ENCODE measurements at places on chromosomes 13 and 19. TPM values are rescaled to one million over a fixed set of nuclear protein-coding genes. Genes with fewer than 3 reads are reported as not detected.

DNA sequence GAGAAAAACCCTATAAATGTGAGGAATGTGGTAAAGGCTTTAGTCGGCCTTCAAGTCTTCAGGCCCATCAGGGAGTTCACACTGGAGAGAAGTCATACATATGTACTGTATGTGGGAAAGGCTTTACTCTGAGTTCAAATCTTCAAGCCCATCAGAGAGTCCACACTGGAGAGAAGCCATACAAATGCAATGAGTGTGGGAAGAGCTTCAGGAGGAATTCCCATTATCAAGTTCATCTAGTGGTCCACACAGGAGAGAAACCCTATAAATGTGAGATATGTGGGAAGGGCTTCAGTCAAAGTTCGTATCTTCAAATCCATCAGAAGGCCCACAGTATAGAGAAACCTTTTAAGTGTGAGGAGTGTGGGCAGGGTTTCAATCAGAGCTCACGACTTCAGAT lies 11.7 kb downstream of the ZNF226 start:
- no peak overlapping the region for H3K27ac ChIP-seq
- H3K4me1 ChIP-seq, result no peaks in the 10 kb centered on the region
- peaks cover 62% of the 10 kb centered on the region for H3K36me3 ChIP-seq
- H3K4me3 ChIP-seq, result no peak overlapping the region
- DNase-seq, result no peak

DNA sequence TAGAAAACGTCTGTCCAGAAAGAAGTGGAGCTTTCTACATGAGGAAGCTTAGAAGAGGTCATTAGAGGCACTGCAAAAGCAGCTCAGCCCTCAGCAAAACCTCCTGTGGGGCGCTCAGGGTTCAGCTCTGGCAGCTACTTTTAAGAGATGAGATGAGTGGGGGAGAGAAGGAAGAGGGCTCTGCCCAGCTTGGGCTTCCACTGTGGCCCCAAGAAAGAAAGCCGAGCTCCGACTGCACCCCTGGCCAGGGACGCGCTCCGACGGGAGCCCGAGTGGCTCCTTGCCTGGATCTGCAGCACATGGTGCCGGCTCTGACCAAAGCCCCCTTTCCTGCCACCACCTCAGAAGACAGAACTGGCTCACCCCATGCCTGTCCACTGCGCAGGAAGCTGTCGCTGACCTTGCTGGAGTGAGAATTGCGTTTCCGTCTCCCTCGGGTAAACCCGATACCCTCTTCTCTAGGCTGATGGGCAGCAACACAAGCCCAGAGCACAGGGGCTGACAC lies 36.4 kb downstream of the NAXD start:
- H3K4me1 ChIP-seq, result no peaks in the 10 kb centered on the region
- DNase-seq, result no peak
- H3K4me3 ChIP-seq, result no peak overlapping the region
- H3K27ac ChIP-seq, result no peak overlapping the region
- no peaks in the 10 kb centered on the region for H3K27me3 ChIP-seq
- H3K36me3 ChIP-seq, result no peaks in the 10 kb centered on the region

- no peaks in the 10 kb centered on the region for H3K27me3 ChIP-seq
- DNase-seq, result no peak
- peak overlapping the region; percentile 25 for H3K4me3 ChIP-seq
- peaks cover 77% of the 10 kb centered on the region for H3K4me1 ChIP-seq
- H3K27ac ChIP-seq, result peak overlapping the region; percentile 91
- H3K36me3 ChIP-seq, result peaks cover 60% of the 10 kb centered on the region
Observed at GRCh38 chr19:15251010-15251748, 18.9 kb upstream of the EPHX3 start.

GPR12 gene
- total RNA-seq, result not detected

DNA sequence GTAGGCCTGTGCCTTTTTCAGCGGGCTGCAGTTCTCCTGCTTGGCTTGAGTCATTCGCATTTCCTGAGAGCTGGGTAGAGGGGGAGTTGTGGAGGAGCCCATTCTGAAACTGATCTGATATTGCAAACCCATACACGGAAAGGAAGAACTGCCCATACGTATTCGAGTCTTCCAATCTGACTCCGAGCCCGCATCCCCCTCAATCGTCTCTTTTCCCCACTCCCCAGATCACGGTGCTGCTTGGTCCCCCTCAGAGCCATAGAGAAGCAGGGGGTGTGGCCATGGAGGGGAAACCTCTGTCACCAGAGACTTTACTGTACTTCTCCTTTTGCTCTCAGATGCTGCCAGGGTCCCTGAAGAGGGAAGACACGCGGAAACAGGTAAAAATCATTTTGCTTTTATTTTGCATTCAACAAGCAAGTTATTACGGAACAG lies at the start of gene CD22:
TSS of gene CD22 (plus strand) at position 337 of the 435 bp plus-strand sequence. CDS start 2,854 bp downstream, outside the sequence.
- no peaks in the 10 kb centered on the region for H3K27me3 ChIP-seq
- H3K4me1 ChIP-seq, result no peaks in the 10 kb centered on the region
- no peak within 1 kb of the TSS for H3K27ac ChIP-seq
- H3K4me3 ChIP-seq, result no peak within 1 kb of the TSS
- no peaks in the 10 kb centered on the region for H3K36me3 ChIP-seq

- no peak overlapping the region for H3K27ac ChIP-seq
- peaks cover 22% of the 10 kb centered on the region for H3K4me1 ChIP-seq
Observed at GRCh38 chr13:114148521-114148855, 16.1 kb upstream of the RASA3 start.

- no peaks in the 10 kb centered on the region for H3K36me3 ChIP-seq
- DNase-seq, result peak; percentile 19
- H3K27me3 ChIP-seq, result no peaks in the 10 kb centered on the region
- H3K27ac ChIP-seq, result no peak overlapping the region
Observed at GRCh38 chr13:50668691-50669271, 174.7 kb downstream of the DLEU7 start.

ACTMAP gene
- 2.2 TPM for total RNA-seq

DNA sequence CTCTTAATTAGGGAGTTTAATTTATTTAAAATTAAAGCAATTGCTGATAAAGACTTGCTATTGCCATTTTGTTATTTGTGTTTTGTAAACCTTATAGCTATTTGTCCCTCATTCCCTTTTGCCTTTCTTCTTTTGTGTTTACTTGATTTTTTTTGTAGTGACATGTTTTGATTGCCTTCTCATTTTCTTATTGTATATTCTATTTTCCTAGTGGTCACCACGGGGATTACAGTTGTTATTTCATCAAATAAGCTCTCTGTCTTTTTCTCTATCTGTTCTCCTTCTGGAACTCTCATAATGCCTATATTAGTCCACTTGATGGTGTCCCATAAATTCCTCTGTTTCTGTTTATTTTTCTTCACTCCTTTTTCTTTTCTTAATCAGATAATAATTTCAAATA lies 64.4 kb upstream of the FRY start:
- H3K27ac ChIP-seq, result no peak overlapping the region
- H3K4me1 ChIP-seq, result peaks cover 9% of the 10 kb centered on the region
- no peaks in the 10 kb centered on the region for H3K27me3 ChIP-seq
- H3K4me3 ChIP-seq, result no peak overlapping the region
- no peaks in the 10 kb centered on the region for H3K36me3 ChIP-seq

MCEMP1 gene
- not detected for total RNA-seq

DNA sequence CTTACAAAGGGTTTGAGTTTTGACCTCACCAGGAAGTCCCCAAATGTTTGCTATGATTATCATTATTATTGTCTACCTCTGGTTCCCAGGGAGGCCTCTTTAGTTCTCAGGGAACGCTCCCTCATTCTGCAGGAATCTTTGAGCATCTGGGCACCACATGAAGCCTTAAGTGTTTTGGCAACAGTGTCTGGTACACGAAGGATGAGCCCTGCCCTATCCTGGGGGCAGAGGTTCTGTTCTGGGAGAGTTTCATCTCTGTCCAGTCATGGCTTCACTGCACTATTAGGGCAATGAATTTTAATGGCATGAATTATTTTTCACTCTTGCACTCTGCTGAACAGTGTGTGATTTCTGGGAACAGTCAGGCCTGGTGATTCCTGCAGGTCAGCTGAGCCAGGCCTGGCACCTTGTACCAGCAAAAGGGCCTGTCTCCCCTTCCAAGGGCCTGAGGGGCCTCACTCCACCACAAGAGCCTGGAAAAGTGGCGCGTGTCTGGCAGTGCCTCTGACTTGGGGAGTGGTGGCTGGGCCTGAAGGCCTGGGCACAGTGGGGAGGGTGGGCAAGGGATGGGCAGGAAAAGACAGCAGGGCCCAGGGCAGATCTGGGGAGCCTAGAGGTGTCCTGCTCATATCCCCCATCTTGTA lies 4.6 kb downstream of the FAM187B start:
- H3K36me3 ChIP-seq, result no peaks in the 10 kb centered on the region
- H3K4me3 ChIP-seq, result no peak overlapping the region
- H3K4me1 ChIP-seq, result peaks cover 13% of the 10 kb centered on the region
- no peaks in the 10 kb centered on the region for H3K27me3 ChIP-seq
- no peak overlapping the region for H3K27ac ChIP-seq
- peak; percentile 62 for DNase-seq

NRTN gene
- 3.7 TPM for total RNA-seq

GRCh38 chr19:28941833-28942232 lies 271.1 kb downstream of the UQCRFS1 start:
- H3K27ac ChIP-seq, result no peak overlapping the region
- H3K27me3 ChIP-seq, result no peaks in the 10 kb centered on the region
- DNase-seq, result no peak

GRCh38 chr13:72726726-72727416 lies 558 bp downstream of the MZT1 start:
- no peak for DNase-seq
- H3K4me3 ChIP-seq, result peak overlapping the region; percentile 95
- peaks cover 21% of the 10 kb centered on the region for H3K4me1 ChIP-seq
- peak overlapping the region; percentile 34 for H3K27ac ChIP-seq

DNA sequence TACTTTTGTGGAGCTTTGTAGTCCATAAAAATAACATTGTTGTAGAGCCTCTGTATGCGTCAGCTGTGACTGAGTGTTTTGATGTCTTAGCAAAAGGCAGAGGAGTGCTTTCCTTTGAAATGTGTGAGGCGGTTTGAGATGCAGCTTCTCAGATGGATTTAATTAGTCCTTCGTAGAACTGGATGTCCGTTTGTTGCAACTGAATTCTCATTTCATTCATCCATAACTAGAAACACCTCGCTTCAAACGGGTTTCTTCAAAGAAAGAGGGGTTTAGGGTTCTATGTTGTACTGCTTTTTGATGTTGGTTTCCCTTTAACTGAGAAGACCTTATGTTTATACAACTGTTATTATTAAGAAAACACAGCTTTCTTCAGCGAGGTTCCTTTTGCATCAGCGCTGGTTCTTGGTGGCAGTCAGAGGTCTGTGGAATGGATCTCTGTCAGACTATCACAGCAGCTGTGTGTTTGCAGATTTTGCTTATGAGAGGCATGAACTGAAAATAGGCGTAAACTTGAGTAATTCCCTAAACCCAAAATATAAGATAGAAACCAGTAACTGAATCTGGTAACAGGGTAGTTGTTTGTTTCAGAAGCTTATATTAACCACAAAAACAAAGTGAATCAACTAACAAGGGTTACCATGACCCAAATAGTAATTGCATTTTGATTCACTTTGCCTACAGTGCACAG lies 194.4 kb downstream of the GGACT start:
- no peaks in the 10 kb centered on the region for H3K27me3 ChIP-seq
- DNase-seq, result no peak
- no peak overlapping the region for H3K4me3 ChIP-seq
- H3K36me3 ChIP-seq, result no peaks in the 10 kb centered on the region

- no peak for DNase-seq
- H3K27me3 ChIP-seq, result no peaks in the 10 kb centered on the region
- H3K4me3 ChIP-seq, result no peak overlapping the region
- no peak overlapping the region for H3K27ac ChIP-seq
- H3K36me3 ChIP-seq, result no peaks in the 10 kb centered on the region
- peaks cover 18% of the 10 kb centered on the region for H3K4me1 ChIP-seq
Observed at GRCh38 chr19:50818859-50819472, 4.6 kb downstream of the KLK1 start.

GRCh38 chr13:84237143-84237542 lies 354.9 kb upstream of the SLITRK1 start:
- H3K27me3 ChIP-seq, result no peaks in the 10 kb centered on the region
- no peak overlapping the region for H3K4me3 ChIP-seq
- H3K27ac ChIP-seq, result no peak overlapping the region
- no peak for DNase-seq
- no peaks in the 10 kb centered on the region for H3K4me1 ChIP-seq
- H3K36me3 ChIP-seq, result no peaks in the 10 kb centered on the region

DNA sequence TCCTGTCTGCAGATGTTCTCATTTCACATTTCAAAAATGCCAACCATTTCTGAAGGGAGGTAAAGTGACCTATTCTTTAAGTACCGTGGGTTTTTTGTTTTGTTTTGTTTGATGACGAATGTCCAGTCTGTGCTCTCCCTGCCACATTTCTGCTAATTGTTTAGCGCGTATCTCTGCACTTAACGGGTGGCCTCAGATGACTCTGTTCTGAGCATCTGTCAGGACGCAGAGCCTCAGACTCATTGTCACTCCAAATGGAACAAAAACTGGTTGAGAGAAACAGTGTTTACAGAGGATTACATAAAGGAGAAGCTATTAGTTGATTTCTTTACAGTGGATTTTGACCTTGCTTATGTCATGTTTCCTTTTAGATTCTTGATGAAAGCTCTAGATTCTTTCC lies 23.7 kb downstream of the TPP2 start:
- no peaks in the 10 kb centered on the region for H3K4me1 ChIP-seq
- H3K27me3 ChIP-seq, result no peaks in the 10 kb centered on the region
- DNase-seq, result no peak
- H3K4me3 ChIP-seq, result no peak overlapping the region
- H3K27ac ChIP-seq, result no peak overlapping the region
- peaks cover 57% of the 10 kb centered on the region for H3K36me3 ChIP-seq

PRR22 gene
- total RNA-seq, result 0.98 TPM

DNA sequence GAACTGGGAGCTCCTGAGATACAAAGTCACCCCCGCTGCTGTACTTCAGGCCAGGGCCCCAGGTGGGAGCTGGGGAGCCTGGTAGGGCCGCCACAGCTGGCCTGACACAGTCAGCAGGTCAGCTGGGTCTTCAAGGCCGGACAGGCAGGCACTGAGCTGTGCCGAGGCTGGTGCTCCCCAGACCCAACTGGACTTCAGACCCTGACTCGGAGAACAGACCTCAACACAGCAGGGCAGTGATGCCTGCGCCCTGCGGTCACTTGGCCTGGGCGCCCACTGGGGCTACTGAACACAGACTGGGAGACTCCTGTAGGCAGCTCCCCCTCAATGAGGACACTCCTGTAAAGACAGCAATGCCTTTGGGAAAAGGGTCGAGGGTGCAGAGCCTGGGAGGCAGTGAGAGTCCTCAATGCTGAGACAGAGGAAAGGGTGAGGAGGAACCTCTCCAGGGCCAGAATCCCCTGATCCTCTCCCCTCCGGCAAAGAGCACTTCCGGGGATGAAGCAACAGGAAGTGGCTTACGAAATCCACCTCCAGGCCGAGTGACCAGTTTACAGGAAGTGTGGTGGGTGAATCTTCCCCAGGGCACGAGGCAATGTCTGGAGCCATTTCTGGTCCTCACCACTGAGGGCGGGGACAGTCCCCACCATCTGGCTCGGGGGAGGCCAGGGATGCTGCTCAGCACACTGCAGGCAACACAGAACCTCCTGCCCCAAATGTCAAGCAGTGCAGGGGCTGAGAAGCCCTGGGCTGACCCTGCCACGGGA lies 40.8 kb upstream of the ISYNA1 start:
- peaks cover 71% of the 10 kb centered on the region for H3K4me1 ChIP-seq
- no peak for DNase-seq
- no peaks in the 10 kb centered on the region for H3K27me3 ChIP-seq
- no peaks in the 10 kb centered on the region for H3K36me3 ChIP-seq
- peak overlapping the region; percentile 86 for H3K27ac ChIP-seq
